GM10248 (cell line): ENCODE measurements at places on chromosomes 1 and 21.

DNA sequence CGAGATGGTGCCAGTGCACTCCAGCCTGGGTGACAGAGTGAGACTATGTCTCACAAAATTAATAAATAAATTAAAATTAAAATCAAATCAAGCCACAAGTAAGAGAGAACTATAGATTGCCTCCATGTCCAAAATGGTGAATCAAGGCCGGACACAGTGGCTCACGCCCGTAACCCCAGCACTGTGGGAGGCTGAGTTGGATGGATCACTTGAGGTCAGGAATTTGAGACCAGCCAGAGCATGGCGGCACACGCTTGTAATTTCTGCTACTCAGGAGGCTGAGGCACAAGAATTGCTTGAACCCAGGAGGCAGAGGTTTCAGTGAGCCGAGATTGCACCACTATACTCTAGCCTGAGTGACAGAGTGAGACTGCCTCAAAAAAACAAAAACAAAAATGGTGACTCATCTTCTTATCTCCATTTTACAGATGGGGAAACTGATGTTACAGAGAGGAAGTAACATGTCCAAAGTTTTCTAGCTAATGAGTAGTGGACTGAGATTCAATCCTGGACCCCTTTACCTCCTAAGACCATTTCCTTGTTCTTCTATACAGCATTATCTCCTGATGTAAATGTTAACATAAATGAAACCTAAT, 99.0 kb upstream of the HNRNPU start:
- DNase-seq = no peak

DNA sequence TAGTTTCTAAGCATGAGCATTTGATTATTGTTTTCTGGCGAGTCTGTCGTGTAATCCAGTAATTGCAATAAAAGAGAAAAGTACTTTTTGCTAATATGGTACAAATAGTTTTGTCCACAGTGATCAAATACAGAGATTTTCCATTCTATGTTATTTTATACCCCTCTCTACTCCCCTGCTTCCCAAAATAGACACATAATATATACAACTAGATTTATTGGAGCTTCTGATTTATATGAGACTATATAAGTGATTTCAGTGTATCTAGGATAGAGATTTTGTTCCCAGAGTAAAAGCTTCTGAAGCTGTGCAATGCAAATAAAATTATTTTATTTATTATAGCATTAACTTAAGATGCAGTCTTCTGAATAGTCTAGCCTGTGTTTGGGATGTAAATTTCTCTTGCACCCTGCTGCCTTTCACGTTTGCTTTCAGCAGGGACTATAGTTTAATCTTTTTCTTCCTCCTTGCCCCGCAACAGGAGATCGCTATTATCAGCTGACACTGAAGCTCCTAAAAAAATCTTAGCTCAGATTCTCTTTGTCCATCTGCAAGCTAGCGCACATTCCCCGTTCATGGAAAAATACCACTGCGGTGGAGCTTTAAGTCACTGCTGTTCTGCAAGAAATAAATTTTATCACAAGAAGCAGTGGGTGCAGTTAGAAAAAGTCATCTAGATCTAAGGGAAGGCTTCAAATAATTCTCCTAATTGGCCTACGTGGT, 273.3 kb downstream of the DISC1 start:
- no peak for DNase-seq

DNA sequence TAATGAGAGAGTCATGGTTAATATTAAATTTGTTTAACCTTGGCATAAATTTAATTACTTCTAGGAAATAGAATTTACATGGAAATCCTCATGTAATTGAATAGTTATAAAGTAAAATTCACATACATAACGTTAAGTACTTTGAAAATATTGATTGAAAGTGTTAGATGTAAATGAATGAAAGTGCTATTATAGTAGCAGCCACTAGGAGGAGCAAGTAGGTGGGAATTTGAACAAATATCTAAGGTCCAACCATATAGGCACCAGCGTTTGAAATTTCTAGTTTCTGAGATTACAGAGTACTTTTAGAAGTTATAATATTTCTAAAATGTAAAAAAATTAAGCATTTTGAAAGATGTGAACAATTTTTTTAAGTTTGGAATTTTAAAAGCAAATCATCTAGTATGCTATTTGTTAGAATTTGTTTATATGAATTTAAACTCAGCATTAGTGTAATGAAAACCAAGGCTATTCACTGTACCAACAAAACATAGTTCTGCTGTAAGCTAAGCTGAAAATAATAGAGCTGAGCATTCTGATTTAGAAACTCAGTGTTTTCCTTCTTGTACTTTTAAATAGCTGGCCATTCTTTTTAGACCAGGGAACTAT, 3.3 kb downstream of the B3GALT2 start:
- peak; percentile 9 for DNase-seq

- no peak for DNase-seq
Observed at GRCh38 chr1:167573035-167573434, 19.5 kb upstream of the CREG1 start.

- DNase-seq = no peak
Observed at GRCh38 chr21:28923439-28923975, 69.2 kb downstream of the LTN1 start.

DNA sequence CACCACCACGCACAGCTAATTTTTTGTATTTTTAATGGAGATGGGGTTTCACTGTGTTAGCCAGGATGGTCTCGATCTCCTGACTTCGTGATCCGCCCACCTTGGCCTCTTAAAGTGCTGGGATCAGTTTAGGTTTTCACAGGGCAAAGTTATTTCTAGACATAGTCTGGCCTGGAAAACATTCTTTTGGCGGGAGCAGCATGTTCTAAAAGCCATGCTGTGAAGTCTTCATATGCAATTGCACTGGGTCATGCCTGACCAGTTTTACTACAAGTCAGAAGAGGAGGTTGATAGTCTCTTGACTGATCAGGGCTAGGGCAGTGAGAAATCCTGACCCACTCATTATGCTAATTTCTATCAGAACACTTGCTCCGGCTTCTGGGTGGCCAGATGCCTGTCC, 131.6 kb upstream of the POU3F1 start:
- no peak for DNase-seq

DNA sequence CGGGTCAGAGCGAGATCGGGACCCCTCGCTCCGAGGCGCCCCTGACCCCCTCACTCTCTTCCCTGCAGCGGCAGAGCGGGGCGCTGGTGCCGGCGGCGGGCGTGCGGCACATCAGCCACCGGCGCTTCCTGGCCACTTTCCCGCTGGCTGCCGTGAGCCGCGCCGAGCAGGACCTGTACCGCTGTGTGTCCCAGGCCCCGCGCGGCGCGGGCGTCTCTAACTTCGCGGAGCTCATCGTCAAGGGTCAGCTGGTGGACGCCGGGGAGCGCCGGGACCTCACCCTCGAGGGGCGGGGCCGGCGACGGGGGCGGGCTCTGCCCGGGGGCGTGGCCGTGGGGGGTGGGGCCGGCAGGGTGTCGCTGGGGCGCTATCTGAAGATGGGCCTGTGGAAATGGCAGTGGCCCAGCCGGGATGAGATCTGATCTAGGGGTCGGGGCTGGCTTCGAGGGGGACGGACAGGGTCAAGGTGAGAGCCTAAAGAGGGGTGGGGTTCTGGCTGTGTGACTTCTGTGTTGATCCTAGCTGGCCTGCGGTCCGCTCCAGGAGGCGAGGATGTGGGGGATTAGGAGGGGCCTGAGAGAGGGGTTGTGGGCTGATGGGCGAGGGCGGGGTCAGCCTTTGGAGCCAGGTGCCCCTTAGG, 23.6 kb downstream of the PTPRU start:
- DNase-seq = peak; percentile 71

DNA sequence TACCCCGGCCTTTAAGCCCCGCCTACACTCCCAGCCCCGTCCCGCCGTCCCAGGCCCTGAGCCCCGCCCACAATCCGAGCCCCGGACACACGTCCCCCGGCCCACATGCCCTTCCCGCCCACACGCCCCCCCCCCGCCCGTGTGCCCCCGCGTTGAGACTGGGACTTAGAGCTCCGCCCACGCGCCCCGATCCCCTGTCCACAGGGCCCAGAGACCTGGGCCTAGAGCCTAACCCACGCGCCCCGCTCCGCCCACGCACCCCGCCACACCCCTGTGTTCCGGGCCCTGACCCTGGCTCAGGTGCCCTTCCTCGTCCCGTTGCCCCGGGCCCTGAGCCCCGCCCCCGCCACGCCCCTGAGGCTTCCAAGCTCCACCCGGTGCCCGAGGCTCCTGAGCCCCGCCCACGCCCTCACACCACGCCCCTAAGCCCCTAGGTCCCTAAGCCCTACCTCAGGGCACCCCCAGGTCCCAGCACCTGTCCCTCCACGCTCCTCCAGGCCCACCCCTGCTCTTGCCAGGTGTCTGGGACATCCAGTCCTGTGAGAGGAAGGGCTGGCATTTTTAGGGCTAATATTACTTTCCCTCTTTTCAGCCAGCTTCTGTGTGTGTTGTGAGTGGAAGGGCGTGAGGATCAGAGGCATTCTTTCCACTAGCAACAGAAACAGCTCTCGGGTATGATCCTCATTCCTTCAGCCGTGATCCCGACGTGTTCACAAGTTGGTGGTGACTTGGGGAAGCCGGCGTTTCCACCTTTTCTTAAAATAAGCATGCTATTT, 552 bp upstream of the GPR157 start:
- peak; percentile 90 for DNase-seq

DNA sequence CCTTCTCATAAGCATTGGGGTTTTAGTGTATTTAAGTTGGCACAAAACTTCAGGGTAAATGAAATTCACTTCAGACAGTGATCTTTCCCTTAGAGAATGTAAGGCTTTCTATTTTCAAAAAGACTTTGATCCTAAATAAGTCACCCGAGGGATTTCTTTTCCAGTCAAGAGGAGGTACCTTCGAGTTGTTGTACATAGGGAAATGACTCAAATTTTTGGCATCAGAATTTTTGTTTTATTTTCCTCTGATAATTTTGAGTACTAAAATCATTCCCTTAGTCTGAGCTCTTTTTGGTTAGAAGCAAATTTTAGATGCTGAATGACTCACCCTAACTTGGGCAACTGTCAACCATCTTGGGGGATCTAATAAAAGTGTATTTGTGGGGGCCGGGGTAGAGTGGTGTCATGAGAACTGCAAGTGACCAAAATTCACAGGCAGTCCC, 193.9 kb downstream of the DHRS3 start:
- no peak for DNase-seq

DNA sequence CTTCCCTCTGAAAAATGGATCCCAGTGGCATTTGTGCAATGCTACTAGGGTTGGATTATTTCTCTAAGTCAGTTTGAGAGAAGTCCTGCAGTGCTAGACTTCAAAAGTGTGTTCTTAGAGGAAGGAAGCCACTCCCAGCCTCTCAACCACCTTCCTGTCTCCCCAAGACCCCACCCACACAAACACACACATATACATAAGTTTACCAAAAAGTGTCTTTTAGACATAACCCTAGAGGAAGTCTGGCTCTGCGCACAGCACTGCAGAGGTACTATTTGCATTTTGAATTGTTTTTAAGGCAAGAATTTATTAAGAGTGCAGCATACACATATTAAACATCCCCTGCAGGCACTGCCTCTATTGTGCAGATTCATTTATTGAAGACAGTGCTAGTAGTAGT, 127.3 kb downstream of the HHIPL2 start:
- no peak for DNase-seq

GRCh38 chr21:37855647-37856625, 60.3 kb downstream of the KCNJ6 start:
- DNase-seq = no peak

DNA sequence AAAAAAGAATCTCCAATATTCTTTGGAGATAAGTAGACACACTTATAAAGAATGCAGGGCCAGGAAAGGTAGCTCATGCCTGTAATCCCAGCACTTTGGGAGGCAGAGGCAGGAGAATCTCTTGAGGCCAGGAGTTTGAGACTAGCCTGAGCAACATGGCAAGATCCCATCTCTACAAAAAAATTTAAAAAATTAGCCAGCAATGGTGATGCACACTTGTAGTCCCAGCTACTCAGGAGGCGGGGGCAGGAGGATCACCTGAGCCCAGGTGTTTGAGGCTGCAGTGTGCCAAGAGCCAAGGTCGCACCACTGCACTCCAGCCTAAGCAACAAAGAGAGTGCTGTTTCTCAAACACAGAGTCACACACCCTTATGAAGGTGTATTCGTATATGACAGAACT, 385.0 kb downstream of the SMYD3 start:
- no peak for DNase-seq

DNA sequence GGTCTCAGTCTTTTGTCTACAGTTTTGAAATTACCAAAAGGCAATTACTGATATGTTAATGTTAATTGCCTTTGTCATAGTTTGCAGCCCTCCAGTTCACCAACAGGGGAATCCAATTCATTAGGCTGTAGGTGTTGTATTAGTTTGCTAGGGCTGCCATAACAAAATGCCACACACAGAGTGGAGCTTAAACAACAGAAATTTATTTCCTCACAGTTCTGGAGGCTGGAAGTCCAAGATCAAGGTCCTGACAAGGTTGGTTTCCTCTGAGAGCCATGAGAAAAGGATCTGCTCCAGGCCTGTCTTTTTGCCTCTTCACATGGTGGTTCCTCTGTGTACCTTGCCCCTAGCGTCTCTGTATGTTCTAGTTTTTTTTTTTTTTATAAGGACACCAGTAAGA, 1.3 kb downstream of the RTCA start:
- DNase-seq = no peak

- DNase-seq = peak; percentile 64
Observed at GRCh38 chr1:53294567-53294966, 33.3 kb downstream of the LRP8 start.

- DNase-seq = no peak
Observed at GRCh38 chr1:155011437-155012025, 8.9 kb downstream of the ZBTB7B start.

- DNase-seq = no peak
Observed at GRCh38 chr21:42121794-42122193, 50.7 kb downstream of the UMODL1 start.

GRCh38 chr1:107010582-107010981, 45.9 kb upstream of the PRMT6 start:
- no peak for DNase-seq

DNA sequence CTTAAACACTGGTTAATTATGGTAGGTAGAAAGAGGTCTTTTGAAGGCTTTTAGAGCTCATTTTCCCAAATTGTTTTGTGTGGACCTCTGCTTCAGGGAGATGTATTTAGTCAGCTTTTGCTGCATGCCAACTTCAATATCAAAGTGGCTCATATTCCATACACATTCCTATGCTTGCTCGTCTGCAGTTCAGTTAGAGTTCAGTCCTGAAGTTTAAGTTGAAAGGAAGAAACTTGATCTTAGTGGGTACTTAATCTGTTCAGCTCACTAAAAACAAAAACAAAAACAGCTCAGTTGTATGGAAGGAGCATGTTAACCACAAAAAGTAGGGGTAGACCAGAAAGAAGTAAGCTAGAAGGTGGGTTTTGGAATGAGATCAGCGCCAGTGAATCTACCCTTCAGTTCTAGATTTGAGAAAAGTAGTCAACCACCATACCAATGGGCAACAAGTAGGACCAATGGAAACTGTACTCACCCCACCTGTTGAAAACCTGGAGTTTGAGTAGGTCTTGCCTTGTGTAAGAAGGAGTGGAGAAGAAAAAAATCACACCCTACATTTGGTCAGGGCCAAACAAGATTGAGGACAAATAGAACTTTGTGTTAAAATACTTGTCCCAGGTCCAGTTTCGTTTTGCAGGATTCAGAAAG, 58.0 kb downstream of the LEPR start:
- no peak for DNase-seq
